ENCODE measurements at places on chromosomes 7 and 10. TPM values are rescaled to one million over a fixed set of nuclear protein-coding genes. Genes with fewer than 3 reads are reported as not detected.

Gene TUBAL3
- not detected for total RNA-seq

Gene PNLIP
- total RNA-seq, result not detected

Gene NOS3
- 3.1 TPM for total RNA-seq

Gene MBL2
- total RNA-seq, result not detected

Gene EBF3
- 22.8 TPM for total RNA-seq

Gene SDHAF3
- total RNA-seq, result 11.3 TPM

Gene DGKI
- 1.1 TPM for total RNA-seq

Gene UBE2H
- total RNA-seq, result 68.1 TPM

Gene ANKRD30A
- total RNA-seq, result not detected

Gene CPA4
- 1.3 TPM for total RNA-seq

Gene IDI2
- not detected for total RNA-seq

Gene USP6NL
- total RNA-seq, result 7.7 TPM

Gene GNAI1
- 25.8 TPM for total RNA-seq

Gene PILRA
- total RNA-seq, result not detected

Gene PRLHR
- not detected for total RNA-seq

Gene TWIST1
- total RNA-seq, result 20.8 TPM

Gene PRSS37
- not detected for total RNA-seq

Gene BEND7
- total RNA-seq, result 0.64 TPM

Gene FANK1
- total RNA-seq, result 1.5 TPM

Gene EGR2
- total RNA-seq, result 3.7 TPM

Gene PRTFDC1
- 11.1 TPM for total RNA-seq

Gene CALY
- not detected for total RNA-seq

Gene ITIH5
- 0.24 TPM for total RNA-seq

Gene LEP
- not detected for total RNA-seq

Gene ZMIZ1
- 44.5 TPM for total RNA-seq

Gene DLX6
- not detected for total RNA-seq

Gene WIPF3
- not detected for total RNA-seq

Gene INSYN2A
- not detected for total RNA-seq

Gene PLPP4
- total RNA-seq, result not detected

Gene ADAP1
- 1.2 TPM for total RNA-seq

Gene GIMAP4
- total RNA-seq, result 0.54 TPM

Gene PON1
- total RNA-seq, result not detected

Gene ARHGEF35
- 2.9 TPM for total RNA-seq

Gene SYNPO2L
- 0.06 TPM for total RNA-seq

Gene SLC16A9
- 0.37 TPM for total RNA-seq

Gene UNC5B
- 61.5 TPM for total RNA-seq

Gene HMX2
- not detected for total RNA-seq
